ENCODE measurements at places on chromosomes 7 and 10.

GRCh38 chr10:112706577-112706976, 243.5 kb upstream of the TCF7L2 start:
- no peak for DNase-seq

DNA sequence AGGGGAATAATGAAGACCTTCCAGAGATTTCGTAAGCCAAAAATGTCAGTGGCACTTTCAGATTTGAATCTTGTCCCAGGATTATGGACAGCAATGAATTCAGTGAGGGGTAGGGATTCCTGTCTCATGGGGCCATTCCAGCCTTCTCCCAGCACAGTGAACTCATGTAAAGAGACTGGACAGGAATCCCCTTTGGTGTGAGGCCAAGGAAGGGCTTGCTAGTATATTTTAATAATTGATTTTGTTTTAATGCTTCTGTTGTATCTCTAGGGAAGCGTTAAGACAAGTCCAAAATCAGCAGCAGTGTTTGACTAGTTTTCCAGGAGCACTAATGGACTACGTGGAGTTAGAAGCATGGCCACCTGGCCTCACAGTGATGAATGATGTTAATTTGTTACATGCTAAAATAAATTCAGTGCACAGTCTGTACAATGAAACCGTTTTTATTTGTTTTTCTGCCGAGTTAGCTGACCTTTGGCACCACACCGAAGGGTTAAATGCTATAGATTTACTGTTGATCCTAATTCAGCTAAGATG, 214.0 kb upstream of the DKK1 start:
- DNase-seq, result no peak

DNA sequence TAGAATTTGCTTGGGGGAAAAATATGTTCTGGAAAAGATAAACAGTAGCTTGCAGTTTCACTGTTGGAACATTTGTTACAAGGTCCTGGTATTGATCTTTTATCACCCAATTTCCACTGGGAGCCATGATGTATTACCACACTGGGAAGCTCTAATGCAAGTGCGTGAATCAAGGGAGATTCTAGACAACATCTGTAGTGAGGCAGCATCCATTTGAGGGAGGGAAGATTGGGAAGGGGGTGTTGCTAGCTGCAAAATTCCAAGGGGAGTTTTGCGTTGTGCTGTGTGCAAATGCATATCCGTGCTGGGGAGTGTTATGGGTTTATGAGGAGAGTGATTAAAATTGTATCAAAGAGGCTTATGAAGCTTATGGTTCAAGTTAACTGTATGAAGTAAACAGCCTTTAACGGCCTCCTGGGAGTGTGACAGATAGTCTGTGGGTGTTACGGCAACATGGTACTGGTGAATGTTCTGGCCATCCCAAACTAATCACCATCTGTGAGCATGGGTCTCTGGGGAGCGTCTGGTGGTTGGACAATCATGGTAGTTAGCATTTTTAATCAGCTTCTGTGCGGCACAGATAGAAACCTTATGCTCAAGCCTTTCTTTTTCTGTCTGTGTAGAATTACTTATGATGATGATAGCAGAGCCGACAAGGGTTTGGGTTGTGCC, 601.9 kb upstream of the GALNT17 start:
- DNase-seq, result no peak

DNA sequence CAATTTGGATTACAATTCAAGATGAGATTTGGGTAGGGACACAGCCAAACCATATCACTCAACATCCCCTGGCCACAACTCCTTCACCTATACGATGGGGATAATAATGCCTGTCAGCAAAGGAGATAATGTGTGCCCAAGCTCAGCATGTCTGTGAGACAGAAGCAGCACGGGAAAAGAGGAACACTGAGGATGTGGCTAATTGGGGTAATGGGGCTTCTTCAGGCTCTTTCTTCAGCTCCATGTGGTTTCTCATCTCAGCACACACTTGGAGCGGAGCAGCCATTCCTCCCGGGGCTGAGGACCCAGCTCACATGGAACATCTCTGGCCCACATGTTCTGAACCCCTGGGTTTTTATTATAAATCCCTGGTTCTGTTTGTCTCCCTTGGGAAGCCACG, 136.0 kb upstream of the NAMPT start:
- DNase-seq, result no peak

- no peak for DNase-seq
Measured at GRCh38 chr7:2975821-2976371, 67.8 kb downstream of the CARD11 start.

- peak; percentile 57 for DNase-seq
Measured at GRCh38 chr7:30135301-30136116, 723 bp downstream of the MTURN start.

DNA sequence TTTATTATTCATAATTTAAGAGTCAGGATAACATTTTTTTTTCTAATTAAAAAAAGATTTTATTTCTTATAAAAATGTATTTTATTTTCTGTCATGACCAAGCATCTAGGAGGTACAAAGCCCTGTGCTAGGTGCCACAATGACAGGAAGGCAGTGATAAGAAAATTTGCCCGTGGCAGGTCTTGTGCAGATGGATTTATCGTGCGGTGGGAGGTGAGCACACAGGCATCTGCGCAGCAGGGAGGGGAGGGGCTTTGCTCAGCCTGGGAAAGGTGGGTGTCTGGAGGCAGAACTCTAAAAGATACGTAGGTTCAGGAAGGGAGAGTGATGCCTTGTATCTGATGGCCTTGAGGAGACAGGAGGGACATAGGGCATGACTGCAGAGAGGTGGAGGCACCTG, 115.6 kb downstream of the ABCA13 start:
- DNase-seq, result no peak

DNA sequence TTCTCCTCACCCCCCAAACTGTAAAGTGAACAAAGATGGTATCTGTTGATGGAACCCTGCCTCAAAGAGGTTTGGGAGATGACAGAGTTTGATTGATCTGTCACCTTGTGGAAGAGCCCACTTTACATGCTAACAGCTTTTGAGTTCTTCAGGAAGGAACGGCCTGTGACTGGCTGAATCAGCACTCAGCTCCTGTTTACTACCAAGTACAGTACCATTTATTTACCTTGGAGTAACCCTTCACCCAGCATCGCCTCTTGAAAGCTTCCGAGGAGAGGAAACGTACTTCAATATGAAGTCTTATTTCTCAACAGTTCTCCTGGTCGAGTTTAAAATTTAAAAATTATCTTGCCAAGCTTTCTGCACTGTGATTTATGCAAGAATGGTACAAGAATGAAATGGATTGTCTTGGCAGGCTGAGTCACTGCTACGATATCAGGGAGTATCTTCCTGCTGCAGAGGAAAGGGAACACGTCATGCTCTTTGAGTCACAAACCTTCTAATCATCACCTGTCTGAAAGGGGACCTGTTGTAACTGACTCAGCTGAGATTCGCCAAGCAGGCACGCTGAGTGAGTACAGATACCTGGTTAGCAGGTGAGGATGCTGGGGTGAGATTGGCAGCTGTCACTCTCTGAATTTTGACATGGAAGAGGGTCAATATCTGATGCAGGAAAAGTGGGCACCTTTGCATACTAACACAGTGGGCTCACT, 30.1 kb downstream of the KLF6 start:
- DNase-seq, result no peak

GRCh38 chr7:31613604-31614003, 73.4 kb upstream of the PPP1R17 start:
- DNase-seq, result no peak

GRCh38 chr7:18040196-18040595, 12.6 kb upstream of the PRPS1L1 start:
- DNase-seq, result no peak

All from activated CD4-positive, alpha-beta T cell treated with anti-CD3 and anti-CD28 coated beads, Interleukin-2, amount 50 U/mL, for 48 hours (primary cell).